ENCODE measurements at places on chromosomes 16 and 17. TPM values are rescaled to one million over a fixed set of nuclear protein-coding genes. Genes with fewer than 3 reads are reported as not detected.

GRCh38 chr16:8109510-8110369 lies 480.6 kb downstream of the TMEM114 start:
- no peak overlapping the region for H3K4me3 ChIP-seq
- no peak for DNase-seq
- no peaks in the 10 kb centered on the region for H3K36me3 ChIP-seq
- no peaks in the 10 kb centered on the region for H3K27me3 ChIP-seq
- no peak overlapping the region for H3K27ac ChIP-seq

- no peak overlapping the region for H3K4me3 ChIP-seq
- no peaks in the 10 kb centered on the region for H3K27me3 ChIP-seq
- H3K4me1 ChIP-seq: no peaks in the 10 kb centered on the region
Observed at GRCh38 chr16:86914876-86915717, 336.7 kb downstream of the FOXL1 start.

DNA sequence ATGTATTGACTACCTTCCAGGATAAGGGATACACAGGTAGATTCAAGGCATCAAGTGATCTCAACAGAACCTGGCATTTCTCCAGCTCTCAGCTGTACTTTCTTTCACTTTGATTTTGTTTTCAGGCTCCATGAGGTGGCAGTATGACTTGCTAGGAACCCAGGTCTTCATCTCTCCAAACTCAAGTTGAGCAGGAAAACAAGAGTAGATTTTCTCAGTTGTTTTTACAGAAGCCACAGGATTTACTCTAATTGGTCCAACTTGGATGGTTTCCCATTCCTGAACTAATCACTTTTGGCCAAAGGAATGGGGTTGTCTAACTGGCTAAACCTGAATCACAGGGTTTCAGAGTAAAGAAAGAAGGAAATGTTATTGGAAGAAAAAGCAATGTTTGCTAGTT lies 146.6 kb downstream of the TRIM37 start:
- H3K27ac ChIP-seq: no peak overlapping the region
- peak; percentile 47 for DNase-seq
- H3K27me3 ChIP-seq: no peaks in the 10 kb centered on the region
- H3K4me1 ChIP-seq: no peaks in the 10 kb centered on the region
- H3K4me3 ChIP-seq: no peak overlapping the region
- no peaks in the 10 kb centered on the region for H3K36me3 ChIP-seq

The CLDN9 gene
- total RNA-seq: 0.79 TPM

The SDR42E1 gene
- total RNA-seq: 7.5 TPM

DNA sequence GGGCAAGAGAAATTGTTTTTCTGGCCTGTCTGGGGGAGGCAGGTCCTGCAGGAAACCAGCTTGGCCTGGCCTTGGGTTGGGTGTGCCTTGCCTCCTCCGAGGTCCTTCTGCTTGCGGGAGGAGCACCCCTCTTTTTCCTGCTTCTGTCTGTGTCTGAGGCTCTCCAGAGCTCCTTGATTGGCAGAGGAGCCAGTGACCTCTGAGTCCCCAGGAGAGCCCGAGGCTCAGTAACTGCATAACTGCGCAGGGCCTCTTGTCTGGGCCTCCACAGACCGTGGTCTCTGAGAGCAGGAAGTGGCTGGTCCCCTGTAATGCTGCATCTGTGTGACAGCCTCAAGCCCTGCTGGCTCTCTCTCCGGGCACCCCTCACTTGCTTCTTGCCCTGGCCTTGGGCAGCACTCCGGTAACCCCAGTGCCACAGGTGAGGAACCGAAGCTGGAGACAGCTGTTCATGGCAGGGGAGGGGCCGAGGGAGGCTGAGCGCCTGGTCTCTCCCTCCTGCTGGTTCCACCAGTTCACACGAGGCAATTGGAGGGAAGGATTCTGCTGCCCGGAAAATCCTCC lies 1.6 kb downstream of the CAPN15 start:
- no peak for DNase-seq
- no peaks in the 10 kb centered on the region for H3K27me3 ChIP-seq
- H3K36me3 ChIP-seq: 0 out of 2 replicates have a peak, but pooled peaks cover 1% of the 10 kb centered on the region
- H3K4me1 ChIP-seq: peaks cover 21% of the 10 kb centered on the region
- H3K4me3 ChIP-seq: peak overlapping the region; percentile 76
- no peak overlapping the region for H3K27ac ChIP-seq

- no peaks in the 10 kb centered on the region for H3K4me1 ChIP-seq
- H3K4me3 ChIP-seq: no peak overlapping the region
- H3K27ac ChIP-seq: no peak overlapping the region
Observed at GRCh38 chr16:80663078-80663477, 122.3 kb downstream of the DYNLRB2 start.

DNA sequence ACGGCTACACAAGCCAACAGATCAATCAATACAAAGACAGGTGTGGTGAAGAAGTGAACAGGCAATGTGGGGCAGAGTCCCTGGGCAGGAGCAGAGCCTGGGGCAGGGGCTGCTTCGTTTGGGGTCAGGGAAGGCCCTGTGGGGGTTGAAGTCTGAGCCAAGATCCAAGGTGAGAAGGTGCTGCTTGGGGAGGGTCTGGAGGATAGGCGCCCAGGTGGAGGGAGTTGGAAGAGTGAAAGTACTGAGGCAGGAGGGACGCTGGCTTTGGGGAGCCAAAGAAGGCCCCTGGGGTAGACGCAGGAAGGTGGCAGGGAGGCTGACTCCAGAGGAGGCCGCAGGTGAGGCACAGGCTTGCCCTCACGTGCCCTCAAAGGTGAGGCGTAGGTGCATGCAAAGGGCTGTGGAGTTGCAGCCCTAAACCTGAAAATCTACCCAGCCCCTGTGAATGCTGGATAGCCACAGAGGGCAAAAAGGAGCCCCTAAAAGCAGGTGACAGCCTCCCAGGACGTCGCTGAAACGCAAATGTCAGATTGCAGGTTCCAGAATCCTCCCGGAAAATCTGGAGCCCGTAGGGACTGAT lies 33.3 kb downstream of the WFDC1 start:
- no peaks in the 10 kb centered on the region for H3K4me1 ChIP-seq
- H3K27ac ChIP-seq: no peak overlapping the region
- H3K27me3 ChIP-seq: no peaks in the 10 kb centered on the region
- no peak for DNase-seq

DNA sequence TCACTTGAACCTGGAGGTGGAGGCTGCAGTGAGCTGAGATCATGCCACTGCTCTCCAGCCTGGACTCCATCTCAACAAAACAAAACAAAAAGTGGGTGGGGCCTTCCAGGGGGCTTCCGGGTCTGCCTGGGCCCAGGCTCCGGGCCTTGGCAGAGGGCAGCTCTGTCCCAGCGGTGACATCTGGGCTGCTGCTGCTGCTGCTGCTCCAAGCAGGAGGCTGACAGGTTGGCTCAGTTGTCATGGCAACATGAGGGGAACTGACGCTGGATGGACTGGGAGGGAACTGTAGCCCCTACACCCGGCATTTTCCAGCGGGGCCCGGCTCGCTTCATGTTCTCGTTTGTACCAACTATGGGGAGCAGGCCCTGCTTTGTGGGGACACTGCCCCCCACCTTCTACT lies 4.0 kb downstream of the BAIAP3 start:
- no peak overlapping the region for H3K4me3 ChIP-seq
- H3K4me1 ChIP-seq: peaks cover 4% of the 10 kb centered on the region
- no peaks in the 10 kb centered on the region for H3K36me3 ChIP-seq
- no peak overlapping the region for H3K27ac ChIP-seq
- no peak for DNase-seq

DNA sequence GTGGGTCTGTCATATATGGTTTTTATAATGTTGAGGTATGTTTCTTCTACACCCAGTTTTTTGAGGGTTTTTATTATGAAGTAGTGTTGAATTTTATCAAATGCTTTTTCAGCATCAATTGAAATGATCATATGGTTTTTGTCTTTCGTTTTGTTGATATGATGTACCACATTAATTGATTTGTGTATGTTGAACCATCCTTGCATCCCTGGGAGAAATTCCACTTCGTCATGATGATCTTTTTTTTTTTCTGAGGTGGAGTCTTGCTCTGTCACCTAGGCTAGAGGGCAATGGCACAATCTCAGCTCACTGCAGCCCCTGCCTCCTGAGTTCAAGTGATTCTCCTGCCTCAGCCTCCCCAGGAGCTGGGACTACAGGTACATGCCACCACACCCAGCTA lies 14.0 kb upstream of the TMEM219 start:
- H3K27ac ChIP-seq: no peak overlapping the region
- H3K4me3 ChIP-seq: no peak overlapping the region
- no peaks in the 10 kb centered on the region for H3K27me3 ChIP-seq
- DNase-seq: no peak
- H3K4me1 ChIP-seq: peaks cover 26% of the 10 kb centered on the region

- H3K27me3 ChIP-seq: no peaks in the 10 kb centered on the region
- DNase-seq: no peak
- no peaks in the 10 kb centered on the region for H3K36me3 ChIP-seq
- H3K4me1 ChIP-seq: no peaks in the 10 kb centered on the region
- no peak overlapping the region for H3K4me3 ChIP-seq
Observed at GRCh38 chr17:51793686-51794085, 364.8 kb downstream of the CA10 start.

DNA sequence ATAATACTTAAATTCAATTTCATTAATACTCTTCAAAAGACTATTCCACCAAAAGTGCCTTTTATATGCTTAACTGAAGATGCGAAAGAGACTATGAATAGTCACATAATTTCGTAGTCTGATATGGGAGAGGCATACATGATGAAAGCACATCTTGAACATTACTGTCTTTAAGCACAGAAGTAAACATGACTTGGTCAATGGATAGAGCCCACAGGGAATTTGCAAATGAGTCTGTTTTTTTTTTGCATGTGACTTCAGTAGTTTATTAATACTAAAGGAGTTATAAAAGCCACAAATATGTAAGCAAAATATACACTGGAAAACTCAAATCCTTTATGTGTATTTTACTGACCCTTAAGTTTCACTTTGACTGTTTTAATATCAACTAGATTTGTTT lies 15.9 kb downstream of the ADPRM start:
- H3K27ac ChIP-seq: no peak overlapping the region
- no peak overlapping the region for H3K4me3 ChIP-seq
- no peaks in the 10 kb centered on the region for H3K4me1 ChIP-seq
- H3K27me3 ChIP-seq: no peaks in the 10 kb centered on the region
- no peaks in the 10 kb centered on the region for H3K36me3 ChIP-seq
- no peak for DNase-seq

DNA sequence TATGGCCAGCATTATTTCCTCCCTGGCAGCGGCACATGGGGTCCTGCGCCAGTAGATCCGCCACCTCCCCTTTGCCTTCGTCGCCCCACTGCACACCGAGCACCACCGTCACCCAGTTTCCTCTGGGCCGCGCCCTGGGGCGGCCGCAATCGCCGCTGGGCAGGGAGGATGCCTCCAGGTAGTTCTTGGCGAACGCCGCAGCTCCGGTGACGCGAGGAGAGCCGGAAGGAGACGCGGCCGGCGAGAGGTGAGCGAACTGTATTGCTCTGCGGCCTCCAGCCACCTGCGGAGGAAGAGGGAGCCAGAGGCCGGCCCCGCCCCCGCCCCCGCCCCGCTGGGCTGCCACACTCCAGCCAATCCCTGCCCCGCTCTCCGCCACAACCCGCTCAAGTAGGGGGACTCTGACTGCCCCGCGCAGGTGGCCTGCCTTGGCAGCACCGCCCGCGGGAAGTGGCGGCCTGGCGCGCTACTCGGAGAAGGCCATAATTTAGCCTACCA lies 11.8 kb upstream of the SLFN13 start:
- peak overlapping the region; percentile 34 for H3K4me3 ChIP-seq
- H3K27ac ChIP-seq: no peak overlapping the region
- DNase-seq: peak; percentile 86
- no peaks in the 10 kb centered on the region for H3K36me3 ChIP-seq

- DNase-seq: no peak
- H3K4me3 ChIP-seq: no peak overlapping the region
- H3K27ac ChIP-seq: no peak overlapping the region
- H3K36me3 ChIP-seq: no peaks in the 10 kb centered on the region
Observed at GRCh38 chr17:44623070-44623725, 33.1 kb upstream of the MEIOC start.

The FUS gene
- 490 TPM for total RNA-seq

DNA sequence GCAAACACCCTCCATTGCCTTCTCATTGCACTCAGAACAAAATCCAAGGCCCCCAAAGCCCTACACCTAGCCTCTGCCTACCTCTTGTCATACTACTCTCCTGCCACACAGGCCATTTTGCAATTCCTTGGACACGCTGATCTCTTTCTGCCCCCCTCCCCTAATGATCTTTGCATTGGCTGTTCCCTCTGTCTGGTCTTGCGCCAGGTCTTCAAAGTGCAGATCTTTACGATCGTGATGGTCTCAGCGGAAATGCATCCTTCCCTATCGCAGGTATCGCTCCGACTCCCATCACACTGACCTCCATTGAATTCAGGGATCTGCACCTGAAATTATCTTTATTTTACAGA lies 777 bp upstream of the MOSMO start:
- H3K36me3 ChIP-seq: no peaks in the 10 kb centered on the region
- peak; percentile 6 for DNase-seq

- H3K27me3 ChIP-seq: no peaks in the 10 kb centered on the region
- H3K36me3 ChIP-seq: 0 out of 2 replicates have a peak, but pooled peaks cover 1% of the 10 kb centered on the region
- no peak for DNase-seq
- H3K4me1 ChIP-seq: 0 out of 2 replicates have a peak, but pooled peaks cover 3% of the 10 kb centered on the region
- no peak overlapping the region for H3K4me3 ChIP-seq
Observed at GRCh38 chr16:87970186-87970585, 19.0 kb downstream of the BANP start.

The GCSH gene
- total RNA-seq: 105 TPM

DNA sequence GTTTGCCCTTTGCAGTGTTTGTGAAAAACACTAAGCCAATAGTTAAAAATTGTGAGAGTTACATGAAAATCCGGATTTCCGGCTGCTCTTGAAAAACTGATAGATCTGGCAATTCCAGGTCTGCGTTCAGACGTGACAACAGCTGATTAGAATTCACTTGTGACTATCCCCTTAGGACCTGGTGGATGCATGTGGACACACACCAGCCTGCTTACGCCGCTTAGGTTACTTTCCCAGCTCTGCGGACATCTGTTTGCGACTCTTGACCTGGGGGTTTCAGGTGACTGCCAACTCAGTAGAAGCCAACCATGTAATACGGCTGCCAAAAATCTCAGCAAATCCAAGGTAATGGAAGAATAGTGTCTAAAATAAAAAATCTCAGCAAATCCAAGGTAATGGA lies 24.3 kb downstream of the VPS53 start:
- no peak overlapping the region for H3K4me3 ChIP-seq
- H3K4me1 ChIP-seq: no peaks in the 10 kb centered on the region
- H3K36me3 ChIP-seq: no peaks in the 10 kb centered on the region
- H3K27me3 ChIP-seq: no peaks in the 10 kb centered on the region

DNA sequence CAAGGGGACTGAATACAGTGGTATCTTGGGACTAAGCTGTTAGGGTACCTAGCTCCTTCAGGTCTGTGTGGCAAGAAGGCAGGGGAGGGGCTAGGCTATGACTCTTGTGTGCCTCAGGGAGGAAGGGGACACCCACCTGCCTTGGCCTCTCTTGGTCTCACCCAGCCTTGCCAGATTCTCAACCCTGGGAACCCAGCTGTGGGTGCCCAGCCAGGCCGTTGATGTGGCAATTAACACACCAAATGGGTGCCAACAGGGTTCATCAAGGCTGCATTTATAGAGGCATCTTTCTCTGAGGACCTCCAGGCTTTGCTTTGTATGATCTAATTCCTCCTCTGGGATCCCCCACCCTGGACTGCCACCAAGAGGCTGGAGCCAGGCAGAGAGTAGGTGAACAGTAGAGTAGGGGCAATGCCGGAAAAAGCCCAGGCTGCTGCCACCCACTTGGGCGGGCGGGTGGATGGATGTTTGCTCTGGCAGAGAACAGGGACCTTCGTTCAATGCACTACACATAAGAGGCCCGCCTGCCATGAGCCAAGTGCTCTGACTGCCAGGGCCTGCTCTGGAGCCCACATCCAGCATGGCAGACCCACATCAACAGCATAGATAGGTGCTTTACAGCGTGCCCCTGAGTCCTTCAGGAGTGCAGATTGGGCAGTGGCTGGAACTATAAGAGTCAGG lies 3.2 kb upstream of the ASB16 start:
- H3K36me3 ChIP-seq: no peaks in the 10 kb centered on the region
- DNase-seq: no peak
- H3K27me3 ChIP-seq: no peaks in the 10 kb centered on the region
- no peak overlapping the region for H3K4me3 ChIP-seq
- no peak overlapping the region for H3K27ac ChIP-seq
- H3K4me1 ChIP-seq: peaks cover 18% of the 10 kb centered on the region

All from Caco-2 (cell line).